PC-9 (cell line): ENCODE measurements at places on chromosomes 2 and 18.
A peak's percentile ranks its signal among the peaks of the same experiment; 100 is the strongest.

DNA sequence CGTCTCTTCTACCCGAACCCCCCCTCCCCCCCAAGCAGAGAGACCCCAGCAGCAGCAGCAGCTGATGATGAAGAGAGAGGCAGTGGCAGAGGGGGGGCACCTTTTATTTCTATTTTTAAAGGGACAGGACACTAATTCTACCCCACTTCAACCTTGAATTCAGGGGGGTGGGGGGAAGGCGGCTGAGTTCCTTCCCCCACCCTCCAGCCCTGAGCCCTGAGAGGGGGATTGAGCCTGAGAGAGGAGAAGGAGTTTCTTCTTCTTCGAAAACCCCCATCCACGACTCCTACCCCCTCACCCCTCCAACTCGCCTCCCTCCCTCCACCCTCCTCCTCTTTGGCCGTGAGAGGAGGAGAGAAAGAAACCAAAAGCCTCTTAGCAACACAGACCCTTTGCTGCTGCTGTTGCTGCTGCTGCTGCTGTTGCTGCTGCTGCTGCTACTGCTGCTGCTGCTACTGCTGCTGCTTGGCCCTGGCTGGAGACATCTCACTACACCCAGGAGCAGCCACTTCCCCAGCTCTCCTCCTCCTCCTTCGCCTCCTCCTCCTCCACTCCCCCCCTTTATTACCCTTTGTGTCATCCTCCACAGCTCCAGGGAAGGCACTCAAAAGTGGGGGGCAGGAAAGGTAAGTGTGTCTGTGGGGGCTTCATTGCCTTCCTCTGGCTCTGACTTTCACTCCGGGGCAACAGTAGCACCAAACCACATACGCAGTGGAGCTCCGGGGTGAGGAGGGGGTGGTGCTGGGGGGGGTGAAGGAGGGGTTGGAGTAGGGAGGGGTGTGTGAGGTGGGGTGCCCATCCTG, at the start of gene MBD5:
MBD5 (plus strand) TSS at position 33 of the 803 bp plus-strand sequence.
- DNase-seq = peak; percentile 38

- DNase-seq = no peak
These were observed 3.2 kb upstream of the FEV start for GRCh38 chr2:218988164-218988563.

DNA sequence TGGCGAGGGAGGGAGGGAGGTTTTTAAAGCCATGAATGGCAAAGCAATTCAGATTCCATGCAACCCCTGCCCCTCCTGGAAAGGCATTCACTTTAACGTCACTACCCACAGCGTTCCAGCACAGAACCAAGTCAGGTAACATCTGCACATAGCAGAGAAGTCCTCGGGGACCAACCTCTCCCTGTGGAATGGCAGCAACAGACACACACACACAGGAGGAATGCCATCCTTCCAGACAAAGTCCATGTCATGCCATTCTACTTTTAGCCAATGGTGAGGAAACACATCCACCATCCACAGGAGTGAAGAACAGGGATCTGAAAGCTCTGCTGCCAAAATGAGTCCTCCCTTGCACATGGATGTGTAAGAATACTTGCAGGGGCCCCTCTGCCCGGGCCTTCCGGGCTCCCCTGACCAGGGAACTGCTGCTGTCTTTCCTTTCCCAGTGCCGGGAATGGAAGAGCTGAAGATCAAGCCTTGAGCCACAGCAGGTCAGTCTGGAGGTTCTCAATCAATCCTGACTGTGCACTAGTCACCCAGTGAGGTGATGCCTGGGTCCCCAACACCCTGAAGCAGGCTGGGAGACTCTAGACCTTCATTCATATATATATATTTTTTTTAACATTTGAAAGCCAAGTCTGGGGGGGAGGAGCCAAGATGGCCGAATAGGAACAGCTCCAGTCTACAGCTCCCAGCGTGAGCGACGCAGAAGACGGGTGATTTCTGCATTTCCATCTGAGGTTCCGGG, 63.7 kb downstream of the UXS1 start:
- no peak for DNase-seq

GRCh38 chr2:111694700-111695101, 189.3 kb downstream of the ANAPC1 start:
- no peak for DNase-seq

DNA sequence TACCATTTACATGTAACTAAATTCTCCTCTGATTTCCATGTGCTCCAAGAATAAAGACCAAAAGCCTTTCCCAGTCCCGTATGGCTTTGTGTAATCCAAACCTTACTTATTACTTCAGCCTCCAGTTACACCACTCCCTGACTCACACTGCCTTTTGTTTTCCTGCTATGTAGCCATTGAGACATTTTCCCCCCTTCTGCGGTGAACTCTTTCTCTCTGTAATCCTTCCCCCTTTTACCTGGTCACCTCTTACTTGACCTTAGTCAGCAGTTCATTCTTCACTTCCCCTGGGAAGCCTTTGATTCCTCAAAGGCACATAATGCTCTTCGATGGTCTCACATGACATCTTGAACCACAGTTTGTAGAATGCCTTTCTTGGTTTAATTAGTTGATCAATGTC, 256.0 kb upstream of the FANCL start:
- no peak for DNase-seq

DNA sequence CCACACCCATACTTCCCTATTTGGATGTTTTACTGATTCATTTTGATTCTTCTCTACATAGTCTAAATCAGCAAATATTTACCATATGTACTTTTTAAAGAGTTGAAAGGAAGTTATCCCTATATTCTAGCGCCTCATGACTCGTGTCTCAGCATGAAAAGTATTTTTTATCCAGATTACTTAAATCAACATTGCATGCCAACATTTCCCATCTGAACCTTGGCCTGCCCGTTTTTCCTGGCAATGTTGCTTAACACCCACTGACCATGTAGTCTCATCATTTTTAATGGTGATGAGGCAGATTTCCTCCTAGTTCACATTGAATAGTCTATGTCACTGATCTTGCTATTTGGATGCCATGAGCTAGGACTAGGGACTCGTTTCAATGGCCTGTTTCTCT, 13.2 kb upstream of the SCYGR5 start:
- no peak for DNase-seq

GRCh38 chr2:42926434-42927333, 134.3 kb upstream of the HAAO start:
- DNase-seq = no peak

GRCh38 chr2:157938556-157938955, 62.4 kb upstream of the ACVR1 start:
- no peak for DNase-seq

DNA sequence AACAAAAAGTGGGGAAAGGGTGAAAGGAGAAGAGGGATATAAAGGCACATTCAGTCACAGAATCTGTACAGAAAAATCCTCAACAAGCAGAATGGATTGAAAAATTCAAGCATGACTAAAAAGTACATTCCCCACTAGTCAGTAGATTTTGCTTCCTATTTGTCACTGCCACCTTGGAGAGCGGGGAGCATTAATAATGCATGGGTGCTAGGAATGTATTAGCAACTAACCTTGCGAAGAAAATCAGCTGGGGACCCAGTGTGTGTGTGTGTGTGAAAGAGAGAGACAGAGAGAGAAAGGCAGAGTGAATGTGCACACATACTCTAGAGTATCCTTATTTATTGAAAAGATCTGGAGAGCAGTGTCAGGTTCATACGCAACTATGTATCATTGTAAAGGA, 968.7 kb upstream of the ZEB2 start:
- no peak for DNase-seq

- no peak for DNase-seq
These were observed 4.5 kb upstream of the GKN1 start for GRCh38 chr2:68969736-68970490.

DNA sequence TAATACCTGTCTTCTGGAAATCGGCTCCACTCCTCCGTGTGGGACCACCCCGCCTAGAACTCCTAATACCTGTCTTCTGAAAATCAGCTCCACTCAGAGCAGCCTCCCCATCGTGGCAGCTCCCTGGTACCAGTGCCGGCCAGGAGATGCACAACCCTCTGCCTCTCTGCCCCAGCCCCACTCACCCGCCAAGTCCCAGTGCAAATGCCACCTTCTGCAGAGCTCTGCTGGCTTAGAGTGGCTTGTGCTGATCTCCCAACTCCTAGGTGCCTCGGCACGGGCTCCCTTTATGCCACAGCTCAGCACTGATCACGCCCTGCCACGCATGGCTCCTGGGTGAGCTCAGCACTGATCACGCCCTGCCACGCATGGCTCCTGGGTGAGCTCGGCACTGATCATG, 258.5 kb downstream of the HDAC4 start:
- no peak for DNase-seq

GRCh38 chr2:161139098-161139987, 20.9 kb upstream of the TANK start:
- DNase-seq = no peak
